ENCODE measurements at places on chromosomes 11 and 22. TPM values are rescaled to one million over a fixed set of nuclear protein-coding genes. Genes with fewer than 3 reads are reported as not detected.
A peak's percentile ranks its signal among the peaks of the same experiment; 100 is the strongest.

- no peaks in the 10 kb centered on the region for H3K27me3 ChIP-seq
- H3K4me1 ChIP-seq = no peaks in the 10 kb centered on the region
- no peak overlapping the region for H3K27ac ChIP-seq
Observed at GRCh38 chr22:45998638-45999378, 21.8 kb upstream of the WNT7B start.

The ADAMTS15 gene
- total RNA-seq = not detected

DNA sequence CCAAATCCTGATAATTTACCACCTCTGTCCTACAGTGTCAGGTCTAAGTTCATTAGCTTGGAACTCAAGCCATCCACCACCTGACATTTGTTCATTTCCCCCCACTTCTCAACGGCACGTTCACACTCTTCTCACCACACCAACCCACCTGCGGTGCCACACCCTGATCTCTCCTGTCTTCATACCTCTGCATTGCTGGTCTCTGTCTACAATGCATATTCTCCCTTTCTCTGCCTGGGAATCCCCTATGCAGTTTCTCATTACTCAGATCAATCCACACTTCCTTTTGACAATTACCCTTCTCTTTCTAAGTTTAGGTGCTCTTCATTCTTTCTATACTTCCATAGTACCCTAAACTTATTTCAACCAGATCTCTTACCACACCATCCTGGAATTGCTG, 20.4 kb upstream of the EMSY start:
- peaks cover 10% of the 10 kb centered on the region for H3K27me3 ChIP-seq
- H3K27ac ChIP-seq = no peak overlapping the region
- peaks cover 10% of the 10 kb centered on the region for H3K4me1 ChIP-seq
- peak; percentile 42 for DNase-seq

The TUB gene
- 0.69 TPM for total RNA-seq

DNA sequence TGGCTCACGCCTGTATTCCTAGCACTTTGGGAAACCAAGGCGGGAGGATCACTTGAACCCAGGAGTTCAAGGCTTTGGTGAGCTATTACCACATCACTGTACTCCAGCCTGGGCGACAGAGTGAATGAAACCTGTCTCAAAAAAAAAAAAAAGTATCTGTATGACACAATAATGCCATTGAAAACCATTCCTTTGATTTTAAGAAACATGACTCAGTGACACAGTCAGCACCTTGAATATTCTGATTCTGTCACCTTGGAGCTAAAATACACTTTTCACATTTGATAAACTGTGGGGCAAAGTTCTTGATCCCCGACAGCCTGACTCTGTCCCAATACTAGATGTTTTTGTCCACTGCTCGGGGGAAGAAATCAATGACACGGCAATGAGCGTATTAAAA, 16.7 kb upstream of the ELFN2 start:
- H3K36me3 ChIP-seq = no peaks in the 10 kb centered on the region
- H3K27me3 ChIP-seq = no peaks in the 10 kb centered on the region
- no peak overlapping the region for H3K4me3 ChIP-seq
- DNase-seq = no peak
- peaks cover 2% of the 10 kb centered on the region for H3K4me1 ChIP-seq

GRCh38 chr11:68882391-68882790, 21.2 kb downstream of the MRPL21 start:
- DNase-seq = no peak
- H3K27me3 ChIP-seq = no peaks in the 10 kb centered on the region
- peaks cover 11% of the 10 kb centered on the region for H3K36me3 ChIP-seq
- H3K27ac ChIP-seq = no peak overlapping the region

The ENTHD1 gene
- total RNA-seq = 0.81 TPM

DNA sequence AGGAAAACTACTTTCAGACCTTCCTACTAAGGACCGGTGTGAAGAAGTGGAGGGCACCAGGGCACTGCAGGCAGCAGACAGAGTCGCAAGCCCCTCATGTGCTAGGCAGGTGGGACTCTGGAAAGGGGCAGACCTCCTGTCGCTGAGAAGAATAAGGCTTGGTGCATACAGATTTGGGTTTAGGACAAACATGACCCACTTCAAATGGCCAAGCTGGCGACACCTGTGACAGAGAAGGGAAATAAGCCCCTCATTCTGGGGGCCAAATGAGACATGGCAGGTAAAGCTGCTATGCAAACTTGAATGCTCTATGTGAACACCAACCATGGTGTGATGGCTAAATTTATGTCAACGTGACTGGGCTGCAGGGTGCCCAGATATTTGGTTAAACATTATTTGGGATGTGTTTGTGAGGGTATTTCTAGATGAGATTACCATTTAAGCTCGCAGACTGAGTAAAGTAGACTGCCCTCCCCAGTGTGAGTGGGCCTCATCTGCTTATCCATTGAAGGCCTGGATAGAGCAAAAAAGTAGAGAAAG, 112.4 kb upstream of the PITPNB start:
- no peaks in the 10 kb centered on the region for H3K36me3 ChIP-seq
- DNase-seq = no peak
- no peak overlapping the region for H3K27ac ChIP-seq
- peaks cover 5% of the 10 kb centered on the region for H3K27me3 ChIP-seq
- no peak overlapping the region for H3K4me3 ChIP-seq

The FDXACB1 gene
- total RNA-seq = 3.8 TPM

DNA sequence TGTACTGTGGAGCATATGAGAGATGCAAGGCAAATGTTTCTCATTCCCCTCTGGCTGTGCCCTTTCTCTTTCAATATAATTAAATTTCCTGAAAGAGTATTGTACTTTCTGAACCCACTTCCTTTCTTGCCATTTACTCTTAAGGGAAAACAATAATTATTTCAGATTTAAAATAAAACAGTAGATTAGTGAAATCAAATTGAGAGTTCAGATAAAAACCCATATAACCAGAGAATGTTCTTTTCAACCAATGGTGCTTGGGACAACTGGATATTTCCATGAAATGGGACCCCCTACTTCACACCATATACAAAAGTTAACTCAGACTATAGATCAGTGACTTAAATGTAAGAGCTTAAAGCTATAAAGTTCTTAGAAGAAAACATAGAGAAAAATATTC, 26.1 kb upstream of the DLAT start:
- no peak overlapping the region for H3K27ac ChIP-seq
- no peak for DNase-seq
- H3K4me3 ChIP-seq = no peak overlapping the region
- H3K27me3 ChIP-seq = no peaks in the 10 kb centered on the region

Measured in activated naive CD4-positive, alpha-beta T cell treated with anti-CD3 and anti-CD28 coated beads for 36 hours (primary cell).